ENCODE measurements at places on chromosomes 16 and 17.
A peak's percentile ranks its signal among the peaks of the same experiment; 100 is the strongest.

- no peak for DNase-seq
Measured at GRCh38 chr17:32697728-32698625, 178.9 kb downstream of the MYO1D start.

GRCh38 chr16:49469930-49470451, 96.4 kb downstream of the C16orf78 start:
- no peak for DNase-seq

GRCh38 chr17:77378318-77379064, 237.7 kb downstream of the SEC14L1 start:
- DNase-seq = no peak

- no peak for DNase-seq
Measured at GRCh38 chr17:47705536-47706530, 11.9 kb downstream of the TBKBP1 start.

GRCh38 chr16:58430718-58431117, 38.4 kb downstream of the GINS3 start:
- DNase-seq = no peak

DNA sequence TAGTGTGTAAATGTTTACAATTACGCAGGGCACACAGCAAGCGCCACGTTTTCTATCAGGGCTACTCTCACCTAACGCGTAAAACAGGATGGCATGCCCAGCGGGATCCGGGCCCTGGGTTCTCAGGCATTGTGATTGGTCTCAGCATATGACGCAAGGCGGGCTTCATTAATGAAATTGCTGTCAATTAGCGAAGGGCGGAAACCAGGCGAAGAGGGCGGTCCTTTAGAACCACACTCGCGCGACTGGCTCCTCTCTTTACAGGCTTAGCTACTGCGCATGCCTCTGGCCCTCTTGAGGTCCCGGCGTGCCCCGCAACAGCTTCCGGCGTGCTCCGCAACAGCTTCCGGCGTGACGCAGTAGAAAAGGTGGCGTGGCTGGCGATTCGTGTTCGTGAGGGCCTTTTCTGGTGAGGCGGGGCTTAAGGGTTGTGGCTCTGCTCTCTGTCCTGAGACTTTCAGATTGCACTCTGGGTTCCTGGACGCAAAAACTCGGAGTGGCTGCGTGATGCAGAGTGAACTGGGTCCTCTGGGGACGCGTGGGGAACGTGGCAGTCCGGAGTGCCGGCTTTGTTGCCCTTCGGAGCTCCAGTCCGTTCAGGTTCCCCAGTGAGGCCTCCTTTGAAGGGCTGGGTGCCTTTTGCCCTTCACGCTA, 9.2 kb downstream of the OR2C1 start:
- peak; percentile 85 for DNase-seq

DNA sequence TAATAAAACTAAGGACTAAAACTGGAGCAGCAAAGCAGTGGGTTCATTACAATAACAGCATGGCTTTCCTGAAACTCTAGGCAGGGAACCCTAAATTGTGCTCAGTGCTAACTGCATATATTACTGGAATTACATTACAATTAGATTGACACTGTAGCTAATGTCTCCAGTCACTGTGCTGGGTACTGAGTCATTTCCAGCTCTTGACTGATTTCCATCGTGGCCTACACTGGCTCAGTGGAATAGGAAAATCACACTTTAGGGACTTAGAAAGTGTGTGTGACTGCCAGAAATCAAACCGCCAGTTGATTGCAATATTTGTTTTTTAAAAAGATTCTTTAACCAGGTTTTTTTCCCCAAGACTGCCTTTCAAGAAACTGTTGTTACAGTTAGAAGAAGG, 1447.4 kb upstream of the GOT2 start:
- DNase-seq = no peak

DNA sequence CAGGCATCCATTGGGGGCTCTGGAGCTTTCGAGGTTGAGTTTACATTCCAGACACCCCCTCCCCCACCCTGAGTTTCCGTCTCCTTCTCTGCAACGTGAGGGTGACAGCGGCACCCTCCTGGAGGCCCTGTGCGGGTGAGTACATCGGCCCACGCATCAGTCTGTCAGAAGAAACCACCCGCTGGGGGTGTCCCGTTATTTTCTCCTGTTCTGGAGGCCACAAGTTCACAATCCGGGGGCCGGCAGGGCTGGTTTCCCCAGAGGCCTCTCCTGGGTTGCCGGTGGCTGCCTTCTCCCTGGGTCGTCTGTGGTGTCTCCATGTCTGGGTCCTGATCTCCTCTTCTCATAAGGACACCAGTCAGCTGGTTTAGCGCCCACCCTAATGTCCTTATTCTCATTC, 35.7 kb downstream of the GSE1 start:
- DNase-seq = no peak

GRCh38 chr17:78144147-78144719, 2.0 kb upstream of the C17orf99 start:
- DNase-seq = peak; percentile 39

GRCh38 chr17:77321649-77322513, 181.1 kb downstream of the SEC14L1 start:
- no peak for DNase-seq

DNA sequence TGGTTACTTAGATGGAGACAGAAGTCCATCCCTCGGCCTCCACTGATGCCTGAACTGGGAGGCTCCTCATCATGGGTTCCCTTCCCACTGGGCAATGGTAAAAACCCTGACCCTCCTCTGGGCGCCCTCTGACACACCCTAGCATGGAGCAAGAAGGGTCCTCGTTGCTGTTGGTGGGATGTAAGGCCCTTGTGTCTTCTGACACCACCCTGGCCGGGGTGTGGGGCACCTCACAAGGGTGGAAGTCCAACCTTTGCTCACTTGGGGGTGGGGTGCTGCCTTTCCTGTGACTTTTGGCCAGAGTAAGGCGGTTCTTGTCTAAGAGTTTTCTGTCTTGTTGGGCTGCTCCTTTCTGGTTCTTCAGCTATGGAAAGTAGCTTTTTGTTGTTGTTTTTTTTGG, 28.7 kb downstream of the MPRIP start:
- DNase-seq = no peak

GRCh38 chr17:50148226-50149090, 2.0 kb downstream of the PPP1R9B start:
- no peak for DNase-seq

- DNase-seq = no peak
Measured at GRCh38 chr17:27905447-27906225, 12.5 kb upstream of the LYRM9 start.

DNA sequence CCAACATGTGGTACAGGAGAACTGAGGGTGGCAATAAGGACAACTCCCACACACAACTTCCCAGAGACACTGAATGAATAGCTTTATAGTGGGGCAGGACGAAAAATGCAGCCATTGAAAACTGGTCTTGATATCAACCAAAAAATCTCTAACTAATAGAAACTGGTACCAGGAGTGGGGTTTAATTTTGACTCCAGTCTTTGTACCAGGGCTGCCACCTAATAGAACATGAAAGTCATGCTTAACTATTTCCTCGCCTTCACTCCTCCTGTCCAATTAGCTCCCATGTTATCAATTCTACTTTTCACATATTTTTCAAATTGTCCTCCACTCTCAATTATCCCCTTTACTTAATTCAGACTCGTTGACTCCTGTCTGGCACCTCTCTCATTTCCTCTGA, 192.0 kb upstream of the ERCC4 start:
- no peak for DNase-seq

GRCh38 chr17:45162025-45162687, 481 bp downstream of the HEXIM2 start:
- DNase-seq = no peak

DNA sequence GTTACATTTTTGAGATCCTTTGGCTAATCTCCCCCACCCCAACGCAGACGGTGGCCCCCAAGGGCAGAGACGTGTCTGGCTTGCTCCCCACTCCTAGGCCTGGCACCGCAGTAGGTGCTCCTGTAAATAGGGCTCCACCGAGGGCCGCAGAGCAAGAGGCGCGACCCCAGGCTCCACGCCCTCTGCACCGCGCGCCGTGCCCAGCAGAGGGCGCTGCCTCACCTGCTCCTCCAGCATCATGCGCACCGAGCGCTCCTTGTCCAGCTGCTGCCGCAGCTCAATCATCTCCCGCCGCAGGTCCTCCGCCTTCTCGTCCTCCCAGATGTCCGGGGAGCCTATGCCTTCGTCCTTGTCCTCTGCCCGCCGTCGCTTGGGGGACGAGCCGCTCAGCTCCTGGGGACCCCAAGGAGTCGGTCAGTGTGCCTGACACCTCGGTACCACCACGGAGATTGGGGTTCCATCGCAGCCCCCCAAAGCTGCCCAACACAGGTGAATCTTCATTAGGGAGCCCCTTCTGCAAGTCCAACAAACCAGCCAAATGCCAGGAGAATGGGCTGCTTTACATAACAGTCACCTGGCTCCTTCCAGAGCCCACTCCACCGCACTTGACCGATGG, 11.2 kb downstream of the TFAP4 start:
- DNase-seq = no peak

DNA sequence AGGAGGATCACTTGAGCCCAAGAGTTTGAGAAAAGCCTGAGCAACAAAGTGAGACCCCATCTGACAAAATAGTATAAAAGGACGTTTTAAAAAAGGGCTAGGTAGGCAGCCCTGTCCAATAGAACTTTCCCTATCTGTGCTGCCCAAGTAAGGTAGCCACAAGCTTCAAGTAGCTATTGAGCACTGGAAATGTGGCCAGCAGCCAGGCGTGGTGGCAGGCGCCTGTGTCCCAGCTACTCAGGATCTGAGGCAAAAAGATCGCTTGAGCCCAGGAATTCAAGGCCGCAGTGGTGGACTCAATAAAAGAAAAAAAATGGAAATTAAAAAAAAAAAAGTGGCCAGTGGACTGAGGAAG, 1.5 kb upstream of the NQO1 start:
- no peak for DNase-seq

- DNase-seq = peak; percentile 61
Measured at GRCh38 chr17:31321481-31321880, at the start of gene EVI2A. Gene EVI2A, minus strand, starts transcription at chr17:31321622. Its CDS starts 2,609 bp downstream, at chr17:31319013.

GRCh38 chr17:40664582-40665333, at the start of gene KRT222:
Gene KRT222, minus strand, starts transcription at chr17:40665177. Its CDS starts 78 bp downstream, at chr17:40665099.
- no peak for DNase-seq

DNA sequence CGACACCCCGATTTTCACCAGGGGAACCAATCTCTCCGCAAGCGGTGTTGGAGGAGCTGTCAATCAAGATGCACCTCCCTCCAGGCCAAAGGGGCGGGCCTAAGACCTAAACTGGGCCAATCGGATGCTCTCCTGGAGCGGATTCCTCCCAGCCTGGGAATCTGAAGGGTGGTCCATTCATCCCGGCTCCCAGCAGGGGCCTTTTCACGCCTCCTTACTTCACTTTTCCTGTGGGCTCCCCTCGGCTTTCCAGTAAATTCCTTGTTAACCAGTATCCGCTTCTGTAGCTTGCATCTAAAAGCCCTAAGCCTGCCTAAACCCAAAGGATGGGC, 17.1 kb downstream of the C16orf74 start:
- no peak for DNase-seq

DNA sequence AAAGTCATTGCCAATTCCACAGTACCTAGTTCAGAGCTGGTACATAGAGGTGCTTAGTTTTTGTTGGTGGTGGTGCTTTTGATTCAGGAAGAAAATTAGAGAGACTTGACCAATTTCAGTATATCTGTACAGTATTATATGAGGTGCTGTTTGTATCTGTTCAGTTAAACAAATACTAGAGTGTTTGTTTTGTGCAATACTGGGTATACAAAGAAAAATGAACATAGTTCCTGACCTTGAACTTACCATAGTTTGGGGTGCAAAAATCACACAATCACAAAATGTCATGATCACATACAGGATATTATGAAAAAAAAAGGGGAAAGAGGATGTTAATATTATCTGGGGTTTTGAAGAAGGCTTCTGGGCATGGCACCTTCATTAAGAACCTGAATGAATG, 39.8 kb upstream of the GOT2 start:
- DNase-seq = no peak

GRCh38 chr16:48052731-48053417, 102.9 kb downstream of the ABCC12 start:
- no peak for DNase-seq

- DNase-seq = no peak
Measured at GRCh38 chr17:34412965-34413441, 50.0 kb upstream of the CCL1 start.

DNA sequence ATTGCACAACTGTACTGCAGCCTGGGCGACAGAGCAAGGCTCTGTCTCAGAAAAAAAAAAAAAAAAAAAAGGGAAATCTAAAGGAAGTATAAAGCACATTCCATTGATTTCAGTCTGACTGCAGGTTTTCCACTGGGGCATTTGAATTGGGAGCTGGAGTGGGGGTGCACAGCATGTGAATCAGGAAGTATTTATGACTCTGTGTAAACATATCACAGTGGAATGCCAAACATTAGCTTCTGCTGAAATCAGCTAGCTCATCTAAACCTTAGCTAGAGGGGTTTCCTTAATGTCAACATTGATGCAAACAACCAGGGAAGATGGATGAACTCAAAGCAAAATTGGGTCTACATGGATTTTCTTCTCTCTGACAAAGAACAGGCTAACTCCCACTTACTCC, 641.0 kb upstream of the EEF2KMT start:
- DNase-seq = no peak

GRCh38 chr16:57471852-57472664, 9.6 kb downstream of the POLR2C start:
- no peak for DNase-seq

DNA sequence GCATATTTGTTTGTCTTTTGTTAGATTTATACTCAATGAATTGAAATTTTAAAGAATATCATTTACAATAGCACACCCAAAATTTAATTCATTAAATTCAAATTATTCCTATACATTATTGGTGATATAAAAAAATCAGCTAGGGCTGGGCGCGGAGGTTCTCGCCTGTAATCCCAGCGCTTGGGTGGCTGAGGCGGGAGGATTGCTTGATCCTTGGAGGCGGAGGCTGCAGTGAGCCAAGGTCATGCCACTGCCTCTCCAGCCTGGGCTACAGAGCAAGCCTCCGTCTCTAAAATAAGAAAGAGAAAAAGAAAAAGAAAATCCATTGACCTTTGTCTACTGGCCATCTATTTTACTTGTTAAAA, 4.5 kb upstream of the PRDM7 start:
- no peak for DNase-seq

DNA sequence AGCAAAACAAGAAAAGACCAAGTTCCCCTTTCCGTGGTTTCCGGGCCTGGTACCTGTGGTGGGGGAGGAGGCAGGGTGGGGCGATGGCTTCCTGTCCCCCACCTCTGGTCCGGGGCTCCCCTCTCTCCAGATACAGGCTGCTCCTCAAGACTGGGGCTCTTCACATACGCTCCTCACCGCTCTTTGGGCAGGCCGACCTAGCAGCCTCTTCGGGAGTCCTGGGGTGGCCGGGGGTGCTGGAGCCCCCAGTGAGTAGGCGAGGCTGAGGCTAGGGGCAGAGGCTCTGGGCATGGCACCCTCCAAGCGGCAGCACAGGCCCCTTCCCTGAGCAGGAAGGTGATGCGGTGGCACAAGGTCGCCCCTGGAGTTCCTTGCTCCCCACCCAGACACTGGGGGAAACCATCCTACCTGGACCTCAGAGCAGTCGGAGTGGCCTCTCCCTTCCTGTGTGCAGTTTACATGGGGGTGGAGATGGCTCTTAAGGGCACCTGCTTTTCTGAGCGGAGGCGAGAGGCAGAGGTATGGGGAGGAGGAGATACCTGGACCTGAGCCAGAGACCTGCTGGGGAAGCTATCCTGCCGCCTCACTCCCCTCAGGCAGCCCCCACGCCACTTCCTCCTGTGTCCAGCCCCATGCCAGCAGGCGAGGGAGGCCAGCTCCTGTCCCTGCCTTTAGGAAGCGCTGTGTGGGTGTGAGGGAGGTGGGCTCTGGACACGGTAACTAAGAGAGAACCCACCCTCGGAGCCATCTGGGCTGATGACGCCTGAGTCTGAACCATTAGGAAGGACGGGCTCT, 891 bp downstream of the CORO1A start:
- no peak for DNase-seq

GRCh38 chr17:13957636-13958035, 111.7 kb upstream of the COX10 start:
- peak; percentile 24 for DNase-seq
